ENCODE measurements at places on chromosomes 5 and 9. TPM values are rescaled to one million over a fixed set of nuclear protein-coding genes. Genes with fewer than 3 reads are reported as not detected.
A peak's percentile ranks its signal among the peaks of the same experiment; 100 is the strongest.

TAF1L gene
- not detected for total RNA-seq

DNA sequence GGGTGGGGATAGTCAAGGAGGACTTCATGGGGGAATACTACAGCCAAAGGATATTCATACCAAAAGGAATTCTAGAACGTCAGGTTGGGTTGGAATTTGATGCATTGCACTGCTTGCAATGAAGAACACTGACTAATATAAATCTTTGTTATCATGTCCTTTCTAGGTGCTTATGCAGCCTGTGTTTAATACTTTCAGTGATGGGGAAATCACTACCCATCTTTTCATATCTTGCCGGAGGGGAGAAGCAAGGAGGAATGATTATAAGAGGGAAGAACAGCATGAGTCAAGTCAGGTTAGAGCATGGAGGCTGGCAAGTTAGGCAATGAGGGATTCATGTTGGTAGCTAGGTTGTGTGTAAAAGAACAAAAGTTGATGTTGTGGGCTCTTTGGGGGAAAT lies 5.1 kb upstream of the CCDC69 start:
- no peak for DNase-seq

SCGB3A1 gene
- total RNA-seq: not detected

DNA sequence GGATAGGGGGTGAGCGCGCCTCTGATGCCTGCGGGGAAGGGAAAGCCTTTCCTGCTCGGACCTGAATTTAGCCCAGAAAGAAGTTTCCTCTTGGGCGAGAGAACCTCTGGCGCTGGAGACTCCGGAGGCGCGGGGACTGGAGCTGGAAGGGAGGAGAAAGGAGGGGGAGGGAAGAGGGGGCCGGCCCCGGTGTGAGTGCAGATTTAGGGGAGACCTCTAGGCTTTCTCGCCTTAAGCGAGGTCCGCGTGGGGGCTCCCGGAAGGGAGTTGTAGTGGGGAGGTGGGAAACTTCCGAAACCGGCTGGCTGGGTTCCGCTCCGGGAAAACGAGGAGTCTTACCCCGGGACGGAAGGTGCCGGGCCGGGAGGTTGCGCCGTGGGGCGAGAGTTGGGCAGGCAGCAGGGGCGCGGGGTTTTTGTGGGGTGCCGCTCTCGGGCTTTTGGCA lies 1.3 kb downstream of the PCSK5 start:
- no peak for DNase-seq

DNA sequence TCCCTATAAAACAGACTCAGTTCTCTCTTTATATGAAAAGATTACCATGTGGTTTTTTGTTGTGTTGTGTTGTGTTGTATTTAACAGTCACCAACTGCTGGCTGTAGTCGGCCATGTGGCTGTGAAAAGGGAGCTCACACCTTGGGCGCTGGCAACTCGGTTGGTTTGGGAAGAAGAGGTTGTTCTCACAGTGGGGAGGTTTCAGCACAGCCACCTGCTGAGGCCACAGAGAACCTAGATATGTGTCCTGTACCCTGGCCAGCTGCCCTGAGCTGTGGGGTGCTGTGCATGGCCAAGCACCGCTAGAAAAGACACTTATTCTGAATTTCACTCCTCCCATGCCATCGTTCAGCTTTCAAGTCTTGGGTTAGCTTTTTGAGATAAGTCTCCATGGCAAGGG lies 58.8 kb downstream of the SYK start:
- DNase-seq: no peak

DNA sequence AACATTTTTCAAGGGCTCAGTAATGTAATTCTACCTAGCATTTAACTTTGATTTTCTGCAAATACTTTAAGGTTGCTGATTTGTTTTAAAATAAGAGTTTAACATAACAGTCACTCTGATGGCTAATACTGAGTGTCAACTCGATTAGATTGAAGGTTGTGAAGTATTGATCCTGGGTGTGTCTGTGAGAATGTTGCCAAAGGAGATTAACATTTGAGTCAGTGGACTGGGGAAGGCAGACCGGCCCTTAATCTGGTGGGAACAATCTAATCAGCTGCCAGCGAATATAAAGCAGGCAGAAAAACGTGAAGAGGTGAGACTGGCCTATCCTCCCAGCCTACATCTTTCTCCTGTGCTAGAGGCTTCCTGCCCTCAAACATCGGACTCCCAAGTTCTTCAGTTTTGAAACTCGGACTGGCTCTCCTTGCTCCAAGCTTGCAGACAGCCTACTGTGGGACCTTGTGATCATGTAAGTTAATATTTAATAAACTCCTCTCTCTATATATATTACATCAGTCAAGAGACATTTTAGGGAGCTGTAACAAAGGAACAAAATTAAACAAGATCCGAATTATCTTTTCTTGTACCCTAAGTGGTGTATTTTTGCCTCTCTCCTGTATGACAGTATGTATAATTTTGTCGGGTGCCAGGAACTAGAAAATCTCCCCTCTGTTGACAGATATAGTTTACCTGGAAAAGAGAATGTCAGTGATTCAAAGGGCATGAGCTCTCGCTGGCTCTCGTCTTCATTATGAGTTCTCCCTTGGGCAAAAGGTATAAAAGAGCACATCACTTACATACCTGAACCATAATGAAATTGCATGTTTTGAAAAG lies 576.1 kb downstream of the LRRC70 start:
- DNase-seq: no peak

MPDZ gene
- total RNA-seq: 83.9 TPM

SLCO4C1 gene
- total RNA-seq: 0.12 TPM

DNA sequence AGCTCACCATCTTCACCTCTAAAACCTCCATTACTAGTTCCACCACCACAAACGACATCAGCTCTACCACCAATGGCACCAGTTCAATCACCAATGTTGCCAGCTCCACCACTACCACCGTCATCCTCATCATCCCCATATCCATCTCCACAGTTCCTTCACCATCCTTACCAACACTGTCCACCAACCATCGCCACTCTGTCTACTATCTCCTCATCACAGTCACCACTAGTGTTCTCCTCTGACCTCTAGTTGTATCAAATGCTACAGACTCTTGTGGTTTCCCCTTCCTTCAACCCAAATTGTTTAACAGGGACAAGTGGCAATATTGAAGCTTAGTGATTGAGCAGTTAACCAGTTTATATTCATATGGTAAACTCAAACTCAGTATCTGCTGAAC lies 182.6 kb downstream of the CAAP1 start:
- no peak for DNase-seq

TMEM232 gene
- total RNA-seq: 3.6 TPM

- no peak for DNase-seq
These were observed 118.6 kb downstream of the PDE8B start for GRCh38 chr5:77328930-77329647.

- DNase-seq: no peak
These were observed 175.6 kb downstream of the MEF2C start for GRCh38 chr5:88707216-88707965.

- DNase-seq: no peak
These were observed 492 bp upstream of the NEK6 start for GRCh38 chr9:124257070-124257843.

BARX1 gene
- 20.2 TPM for total RNA-seq

GRCh38 chr5:34656001-34656699 lies at the start of gene RAI14:
TSS of gene RAI14 (plus strand) at chr5:34656328. CDS start at chr5:34686920, 30,592 bp downstream.
- peak; percentile 38 for DNase-seq

DNA sequence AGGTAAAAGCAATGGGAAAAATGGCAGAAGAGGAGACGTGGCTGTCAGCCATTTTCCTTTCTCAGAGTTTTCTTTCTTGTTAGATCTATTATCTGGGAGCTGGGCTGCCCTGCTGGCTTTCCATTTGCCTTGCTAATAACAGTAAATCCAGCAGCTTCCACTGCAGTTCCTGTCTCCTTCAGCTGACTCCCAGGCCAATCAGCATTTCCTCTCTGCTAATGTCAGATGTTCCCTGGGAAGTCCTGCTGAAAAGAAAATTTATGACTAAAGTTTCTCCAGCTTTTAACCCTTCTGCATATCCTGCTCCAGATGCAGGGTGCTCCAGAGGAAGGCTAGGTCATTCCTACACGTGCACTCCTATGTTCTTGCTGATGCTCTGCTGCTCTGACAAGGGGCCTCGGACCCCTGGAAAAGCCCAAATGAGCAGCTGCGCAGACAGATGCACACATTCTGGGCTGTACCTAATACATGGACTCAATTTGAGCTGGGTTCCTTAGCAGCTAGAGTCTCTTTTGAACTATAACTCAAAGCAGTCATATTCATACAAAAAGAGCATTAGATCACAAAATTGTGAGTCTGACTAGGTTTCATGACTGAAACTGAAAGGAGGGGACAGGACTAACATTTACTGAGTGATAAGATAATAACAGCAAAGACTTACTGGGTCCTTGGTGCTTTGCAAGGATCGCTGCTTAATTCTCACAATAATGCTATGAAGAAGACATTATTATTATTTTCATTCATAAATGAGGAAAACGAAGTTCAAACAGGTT lies 182.2 kb downstream of the MAPKAP1 start:
- DNase-seq: no peak

- DNase-seq: no peak
These were observed 2.7 kb upstream of the ANXA2R start for GRCh38 chr5:43042626-43043399.

GRCh38 chr9:35732800-35733541 lies 505 bp downstream of the CREB3 start:
- no peak for DNase-seq
